CD4-positive, alpha-beta T cell treated with Interleukin-15 for 4 hours (primary cell): ENCODE measurements at places on chromosomes 12 and 14.

GRCh38 chr12:52428121-52428520, 6.0 kb downstream of the KRT75 start:
- DNase-seq = no peak

DNA sequence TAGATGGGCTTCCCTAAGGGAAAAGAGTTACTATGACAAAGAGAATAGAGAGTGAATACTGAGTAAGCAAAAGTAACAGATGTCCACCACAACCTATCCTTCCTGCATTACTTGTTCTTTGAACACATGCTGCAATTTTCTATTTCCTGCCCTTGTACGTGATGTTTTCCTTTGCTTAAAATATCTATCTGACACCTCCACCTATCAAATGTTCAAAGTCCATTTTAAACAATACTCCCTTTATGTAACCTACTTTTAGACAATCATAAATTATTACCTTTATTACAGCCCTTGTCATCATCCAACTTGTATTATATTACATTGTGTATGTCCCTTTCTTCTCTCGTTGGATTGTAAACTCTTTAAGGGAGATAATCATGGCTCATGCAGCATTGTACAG, 147.2 kb upstream of the DYRK2 start:
- DNase-seq = no peak

DNA sequence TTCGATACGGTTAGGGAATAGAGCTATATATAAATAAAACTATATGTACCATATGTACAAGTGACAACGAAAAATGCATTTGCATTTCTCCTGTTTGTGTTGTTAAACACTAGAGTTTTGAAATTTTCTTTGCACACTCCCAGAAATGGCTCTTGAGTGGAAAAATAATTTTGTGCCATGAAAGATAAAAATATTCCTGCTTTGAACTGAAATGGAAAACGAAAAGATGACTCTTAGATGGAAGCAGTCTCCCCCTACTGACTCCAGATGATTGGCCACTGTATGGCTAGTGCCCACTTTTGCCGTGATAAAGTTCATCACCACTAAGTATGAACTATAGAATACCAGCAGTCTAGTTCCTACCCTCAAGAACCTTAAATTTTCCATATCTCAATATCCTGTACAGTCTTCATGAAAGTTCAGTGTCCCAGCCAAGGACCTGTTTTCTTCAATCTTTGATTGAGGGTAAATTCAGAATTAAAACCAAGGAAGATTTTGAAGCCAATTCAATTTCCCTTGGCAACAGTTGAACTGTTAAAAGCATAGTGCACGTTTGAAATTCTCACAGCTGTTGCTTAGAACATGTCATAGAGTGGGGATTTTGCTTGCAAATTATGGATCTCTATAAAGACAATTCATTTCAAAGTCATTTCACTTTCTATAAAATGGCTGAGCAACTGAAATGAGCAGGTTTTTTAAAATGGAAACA, 1.6 kb upstream of the PPP2R5E start:
- no peak for DNase-seq

GRCh38 chr14:36931791-36932190, 240.6 kb downstream of the SLC25A21 start:
- DNase-seq = no peak

GRCh38 chr12:40015345-40015744, 90.5 kb downstream of the SLC2A13 start:
- no peak for DNase-seq

- DNase-seq = no peak
Measured at GRCh38 chr14:91466192-91466591, 43.9 kb downstream of the PPP4R3A start.

DNA sequence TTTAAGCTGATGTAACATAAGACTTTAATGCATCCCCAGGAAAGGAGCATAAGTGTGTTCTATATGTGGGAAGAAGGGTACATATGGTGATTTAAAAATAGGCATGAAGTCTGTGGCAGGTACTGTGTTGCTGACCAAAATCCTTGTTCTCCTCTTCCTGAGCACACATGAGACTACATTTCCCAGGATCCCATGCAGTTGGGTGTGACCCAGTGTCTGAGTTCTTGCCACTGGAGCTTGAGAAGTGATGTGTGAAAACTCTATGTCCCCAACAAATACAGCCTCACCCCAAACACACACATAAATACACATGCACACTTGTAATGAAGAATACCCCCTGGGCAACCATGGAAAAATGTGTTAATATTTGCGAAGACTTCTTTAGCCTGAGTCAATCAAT, 8.5 kb upstream of the SMIM10L1 start:
- DNase-seq = no peak

DNA sequence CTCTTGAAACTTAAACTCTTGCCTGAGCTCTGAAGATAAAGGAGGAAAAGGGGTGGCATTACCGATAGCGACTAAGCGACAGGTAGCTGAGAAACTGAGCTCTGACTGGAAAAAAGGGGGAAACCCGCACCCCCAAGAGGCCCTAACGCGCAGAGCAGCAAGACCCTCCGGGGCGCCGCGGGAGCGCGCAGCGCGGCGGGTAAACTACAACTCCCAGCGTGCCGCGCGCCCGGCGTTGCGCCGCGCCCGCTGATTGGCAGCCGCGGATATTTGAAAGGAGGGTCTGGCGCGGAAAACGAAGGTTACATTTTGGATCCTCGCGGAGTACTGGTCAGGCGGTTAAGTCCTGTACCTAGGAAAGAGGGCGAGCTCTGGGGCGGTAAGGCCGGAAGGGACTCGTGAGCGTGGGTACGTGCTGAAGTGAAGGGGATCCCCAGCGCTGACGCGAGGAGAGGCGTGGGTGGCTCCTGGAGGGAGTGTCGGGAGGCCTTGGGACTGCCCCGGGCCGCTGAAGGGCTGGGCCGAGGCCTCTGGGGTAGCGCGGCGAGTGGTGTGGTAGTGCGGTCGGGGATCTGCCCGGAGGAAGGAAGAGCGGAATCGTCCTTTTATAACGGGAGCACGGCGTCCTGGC, at the start of gene ESPL1:
ESPL1 (plus strand) TSS at position 301 of the 631 bp plus-strand sequence. CDS start 468 bp downstream, outside the sequence.
- DNase-seq = peak; percentile 83

DNA sequence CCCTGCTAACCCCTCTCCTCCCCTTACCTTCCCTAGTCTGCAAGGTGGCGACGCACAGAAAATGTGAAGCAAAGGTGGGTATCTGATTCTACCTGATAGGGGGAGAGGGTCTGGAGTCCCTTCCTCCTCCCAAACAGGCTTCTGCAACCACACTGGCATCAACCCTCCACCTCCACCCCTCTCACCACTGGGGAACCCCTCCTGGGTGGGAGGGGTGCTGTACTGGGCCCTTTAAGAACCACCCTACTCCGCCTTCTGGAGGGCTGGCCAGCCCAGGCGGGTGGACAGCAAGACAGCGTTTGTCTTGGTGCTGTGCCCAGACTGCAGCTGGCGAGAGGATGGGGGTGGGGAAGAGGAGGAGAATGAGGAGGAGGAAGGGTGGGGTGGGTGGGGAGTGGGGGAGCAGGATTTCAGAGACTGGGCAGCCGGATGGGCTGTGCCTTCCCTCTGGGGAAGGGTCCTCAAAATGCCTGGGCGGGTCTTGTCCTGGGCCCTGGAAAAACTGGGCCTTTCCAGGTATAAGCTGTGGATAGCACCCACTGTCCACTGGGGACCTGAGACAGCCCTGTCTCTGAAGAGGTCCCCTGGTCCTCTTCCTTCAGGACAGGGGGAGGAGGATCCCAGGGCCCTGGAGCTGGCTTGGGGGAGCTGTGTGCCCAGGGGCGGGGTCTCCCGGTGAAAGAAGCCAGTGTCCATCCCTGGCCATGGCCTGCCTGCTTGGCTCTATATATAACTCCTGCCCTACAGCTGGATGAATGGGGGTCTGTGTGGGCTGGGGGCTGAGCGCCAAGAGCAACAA, 2.8 kb downstream of the TNS2 start:
- no peak for DNase-seq

GRCh38 chr14:98008381-98009113, 1211.4 kb downstream of the VRK1 start:
- peak; percentile 18 for DNase-seq

GRCh38 chr12:125852116-125852515, 786.9 kb downstream of the AACS start:
- no peak for DNase-seq

GRCh38 chr14:19823765-19824164, 20.2 kb downstream of the OR4N2 start:
- DNase-seq = no peak

DNA sequence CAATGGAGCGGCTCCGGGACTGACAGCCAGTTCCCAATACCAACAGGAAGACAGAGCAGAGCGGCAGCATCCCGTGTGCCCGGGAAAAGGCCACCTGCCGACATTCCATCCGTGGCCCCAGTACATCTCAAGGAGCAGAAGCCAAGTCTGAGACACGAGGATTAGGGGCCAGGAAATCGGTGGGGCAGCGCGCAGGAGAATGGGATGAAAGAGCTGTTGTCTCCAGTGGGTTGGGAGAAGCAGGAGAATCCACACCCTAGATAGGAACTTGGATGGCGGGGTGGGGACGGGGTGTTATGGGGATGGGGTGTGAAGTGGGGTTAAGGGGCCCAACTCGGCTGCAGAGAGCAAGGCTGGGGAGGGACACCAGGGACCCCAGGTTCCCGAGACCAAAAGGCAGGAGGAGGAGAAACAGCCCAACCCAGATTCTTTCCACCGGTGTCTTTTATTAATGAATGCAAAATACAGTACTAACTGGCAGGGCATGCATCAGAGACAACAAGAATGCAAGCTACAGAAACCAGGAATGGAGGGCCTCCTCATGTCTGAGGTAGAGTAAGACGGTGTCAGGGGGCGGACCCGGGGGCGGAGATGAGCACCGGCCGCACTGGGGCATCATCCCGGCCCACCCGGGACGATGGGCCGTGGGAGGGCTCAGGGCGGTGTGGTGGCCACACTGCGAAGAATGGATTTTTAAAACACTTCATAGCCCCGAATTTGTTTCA, 50.3 kb downstream of the BEGAIN start:
- DNase-seq = no peak

GRCh38 chr12:5456030-5456429, 24.1 kb downstream of the NTF3 start:
- DNase-seq = no peak

GRCh38 chr12:124639122-124639806, 71.9 kb upstream of the NCOR2 start:
- DNase-seq = no peak

DNA sequence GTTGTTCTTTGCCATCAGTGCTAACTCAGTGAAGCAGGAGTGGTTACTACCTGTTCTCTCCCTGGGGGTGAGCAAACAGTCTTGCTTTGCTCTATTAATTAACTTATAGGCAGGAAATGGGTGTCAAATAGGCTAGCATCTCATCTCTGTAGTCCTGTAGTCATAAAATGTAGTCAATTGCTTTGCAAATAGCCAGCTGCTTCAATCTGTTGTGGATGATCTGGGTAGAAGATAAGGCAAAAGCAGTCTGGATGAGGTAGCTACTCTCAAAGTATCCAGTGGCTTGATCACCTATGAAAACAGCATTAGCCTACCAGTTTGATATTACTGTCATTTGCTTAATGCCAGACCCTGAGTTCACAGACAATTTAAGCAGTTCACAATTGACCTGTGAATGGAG, 369.0 kb upstream of the TMTC1 start:
- no peak for DNase-seq

GRCh38 chr12:54024127-54024526, 4.1 kb upstream of the HOXC6 start:
- no peak for DNase-seq

GRCh38 chr12:14068961-14069360, 87.6 kb upstream of the GRIN2B start:
- no peak for DNase-seq

GRCh38 chr12:64082866-64083268, 139.2 kb downstream of the KICS2 start:
- no peak for DNase-seq

DNA sequence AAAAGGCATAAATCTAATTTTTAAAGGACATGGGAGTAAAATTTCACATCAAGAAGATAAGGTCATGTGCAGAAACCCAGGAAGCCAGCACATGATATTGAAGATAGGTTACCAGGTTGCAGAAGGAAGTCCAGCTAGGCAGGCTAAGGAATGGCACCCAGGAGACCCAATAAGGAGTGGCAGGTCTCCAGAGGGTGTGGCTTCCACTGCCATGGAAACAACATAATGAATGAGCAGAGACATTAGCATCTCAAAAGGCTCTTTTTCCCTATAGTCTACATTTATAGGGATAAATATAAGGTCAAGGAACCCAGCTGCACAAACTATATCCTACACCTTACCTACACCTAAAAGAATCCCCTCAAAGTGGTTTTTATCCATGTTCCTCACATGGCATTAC, 275.9 kb downstream of the RPS29 start:
- no peak for DNase-seq

DNA sequence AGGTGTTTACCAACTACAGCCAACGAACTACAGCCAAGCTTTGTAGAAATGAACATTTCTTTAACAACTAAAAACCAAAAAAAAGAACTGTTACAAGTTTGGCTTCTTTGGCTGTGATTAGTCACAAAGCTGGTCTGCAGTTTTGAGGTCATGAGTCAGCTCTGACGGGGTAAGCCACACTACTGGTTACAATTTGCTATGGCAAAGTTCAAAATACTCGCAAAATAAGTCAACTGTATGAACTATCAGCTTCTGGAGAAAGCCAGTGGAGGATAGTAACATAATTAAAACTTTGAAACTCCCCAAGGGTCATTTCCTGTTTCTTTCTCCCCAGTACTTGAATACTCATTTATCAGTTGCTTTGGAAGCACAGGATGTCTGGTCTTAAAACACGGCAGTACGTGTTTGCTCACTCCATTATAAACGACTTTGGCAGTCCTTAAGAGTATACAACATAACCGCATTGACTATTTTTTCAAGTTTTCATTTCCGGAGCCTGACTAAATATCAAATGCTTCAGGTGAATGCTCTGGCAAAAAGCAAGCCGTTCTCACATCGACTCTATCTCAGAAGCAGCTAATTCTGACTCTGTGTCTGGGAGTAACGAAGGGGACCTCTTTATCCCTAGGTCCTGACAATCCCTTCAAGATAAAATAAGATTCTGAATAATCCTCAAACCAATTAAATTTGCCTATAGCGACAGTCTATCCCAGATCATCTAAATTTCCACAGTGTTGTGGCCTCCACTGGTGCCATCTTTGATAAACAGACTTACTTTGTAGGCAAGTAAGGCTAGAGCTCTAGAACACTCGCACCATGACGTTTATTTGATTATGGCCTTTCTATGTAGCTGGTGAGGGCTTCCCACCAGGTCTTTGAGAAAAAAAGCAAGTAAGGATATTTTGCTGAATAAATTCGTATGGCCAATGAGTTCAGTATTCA, 10.6 kb downstream of the PHLDA1 start:
- DNase-seq = peak; percentile 86

GRCh38 chr12:10851243-10851858, 2.1 kb upstream of the PRR4 start:
- no peak for DNase-seq

DNA sequence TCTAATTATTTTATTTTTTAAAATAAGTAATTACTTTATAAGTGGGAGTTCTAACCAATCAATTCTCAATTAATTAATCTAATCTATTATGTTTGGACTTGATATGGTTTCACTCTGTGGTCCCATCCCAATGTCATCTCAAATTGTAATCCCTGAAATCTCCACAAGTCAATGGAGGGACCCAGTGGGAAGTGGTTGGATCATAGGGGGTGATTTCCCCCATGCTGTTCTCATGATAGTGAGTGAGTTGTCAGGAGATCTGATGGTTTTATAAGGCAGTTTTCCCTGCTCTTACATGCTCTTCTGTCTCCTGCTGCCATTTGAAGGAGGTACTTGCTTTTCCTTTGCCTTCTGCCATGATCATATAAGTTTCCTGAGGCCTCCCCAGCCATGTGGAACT, 836.1 kb downstream of the GALC start:
- DNase-seq = no peak
